ENCODE measurements at places on chromosomes 16 and 17.

DNA sequence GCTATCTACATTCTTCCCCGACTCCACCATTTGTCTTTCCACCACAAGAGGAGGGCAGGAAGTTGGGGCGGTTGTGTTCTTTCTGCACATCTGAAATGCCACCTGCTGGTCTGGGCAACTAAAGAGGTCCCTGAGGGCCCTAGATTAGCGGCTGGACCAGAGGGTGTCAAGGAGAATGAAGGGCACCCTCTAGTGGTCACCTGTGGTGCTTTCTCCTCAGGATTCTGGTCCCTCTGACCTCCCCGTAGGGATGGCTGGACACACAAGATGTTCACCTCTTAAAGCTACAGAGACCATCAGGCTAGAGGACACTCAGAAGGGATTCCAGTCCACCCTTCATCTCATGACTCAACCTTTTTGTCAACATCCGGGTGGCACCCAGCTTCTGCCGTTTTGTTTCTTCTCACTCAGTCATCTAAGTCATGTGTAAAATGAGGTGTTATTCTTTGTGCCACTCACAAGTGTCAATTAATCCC, 2.9 kb upstream of the SCIMP start:
- DNase-seq, result no peak

- DNase-seq, result no peak
Observed at GRCh38 chr17:31653691-31654090, 205.4 kb downstream of the COPRS start.

DNA sequence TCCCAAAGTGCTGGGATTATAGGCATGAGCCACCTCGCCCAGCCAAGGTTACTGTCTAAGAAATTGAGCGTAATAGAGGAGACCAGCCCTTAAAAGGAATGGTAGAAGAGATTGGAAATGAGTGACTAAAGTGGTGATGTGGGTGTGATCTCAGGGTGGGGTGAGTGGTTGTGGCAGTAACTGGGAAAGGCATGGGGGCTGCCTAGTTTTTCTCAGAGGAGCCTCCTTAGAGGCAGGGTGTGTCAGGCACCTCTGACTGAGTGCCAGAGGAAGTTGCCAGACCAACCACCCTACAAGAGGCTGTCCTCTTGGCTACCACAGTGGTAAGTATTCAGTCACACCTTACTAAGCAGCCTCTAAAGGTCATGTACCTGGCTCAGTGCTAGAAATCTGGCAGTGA, 8.9 kb downstream of the DUS2 start:
- DNase-seq, result no peak

DNA sequence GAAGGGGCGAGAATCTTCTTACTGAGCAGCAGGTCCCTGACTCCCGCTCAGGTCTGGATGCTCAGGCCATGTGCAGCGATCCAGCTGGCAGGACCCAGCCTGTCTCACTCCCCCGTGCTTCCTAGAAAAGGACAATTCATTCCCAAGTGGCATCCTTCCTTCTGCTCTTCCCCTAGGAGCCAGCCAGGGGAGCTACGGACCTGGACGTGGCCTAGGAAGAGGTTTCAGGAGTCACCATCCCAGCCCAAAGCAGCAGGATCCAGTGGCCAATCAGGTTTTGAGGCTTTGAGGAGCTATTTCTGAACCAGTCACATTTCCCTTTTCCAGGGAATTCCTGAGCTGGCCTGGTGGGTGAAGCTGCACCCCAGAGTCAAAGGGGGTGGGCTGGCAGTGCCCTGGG, 7.8 kb upstream of the CD79B start:
- DNase-seq, result no peak

DNA sequence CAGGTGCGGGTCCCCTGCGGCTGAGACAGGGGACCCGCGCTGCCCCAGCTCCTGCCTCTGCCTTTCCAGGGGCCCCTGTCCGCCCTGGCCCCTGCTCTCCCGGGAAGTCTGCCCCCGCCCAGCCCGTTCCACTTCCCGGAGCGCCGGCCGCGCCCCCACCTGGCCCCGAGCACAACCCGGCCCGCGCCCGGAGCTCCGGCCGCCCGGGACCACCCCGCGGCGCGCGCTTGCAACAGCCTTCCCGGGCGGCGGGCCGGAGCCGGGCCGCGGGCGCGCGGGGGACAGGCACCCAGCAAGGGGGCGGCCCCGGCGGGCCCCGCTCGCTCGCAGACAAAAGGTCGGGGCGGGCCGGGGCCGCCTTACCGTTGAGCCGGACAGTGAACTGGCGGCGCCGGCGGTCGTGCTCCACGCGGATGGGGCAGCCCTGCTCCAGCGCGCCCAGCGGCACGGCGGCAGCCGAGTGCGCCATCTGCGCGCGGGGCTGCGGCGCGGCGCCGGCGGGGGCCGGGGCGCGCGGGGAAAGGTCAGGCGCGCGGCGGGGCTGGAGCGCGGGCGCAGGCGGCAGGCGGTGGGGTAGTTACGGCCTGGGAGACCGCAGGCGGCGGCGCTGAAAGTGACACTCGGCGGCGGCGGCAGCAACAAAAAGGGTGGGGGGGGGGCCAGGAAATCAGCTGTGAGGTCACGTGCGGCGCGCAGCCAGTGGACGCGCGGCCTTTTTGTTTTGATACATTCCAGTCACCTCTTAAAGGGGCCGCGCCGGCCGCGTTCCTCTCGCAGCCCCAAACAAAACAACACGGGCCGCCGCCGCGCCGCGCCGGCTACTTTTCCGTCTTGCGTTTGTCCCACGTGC, at the start of gene NATD1:
TSS of gene NATD1 (minus strand) at position 615 of the 850 bp plus-strand sequence. CDS start at position 469, 146 bp downstream.
- peak; percentile 71 for DNase-seq

DNA sequence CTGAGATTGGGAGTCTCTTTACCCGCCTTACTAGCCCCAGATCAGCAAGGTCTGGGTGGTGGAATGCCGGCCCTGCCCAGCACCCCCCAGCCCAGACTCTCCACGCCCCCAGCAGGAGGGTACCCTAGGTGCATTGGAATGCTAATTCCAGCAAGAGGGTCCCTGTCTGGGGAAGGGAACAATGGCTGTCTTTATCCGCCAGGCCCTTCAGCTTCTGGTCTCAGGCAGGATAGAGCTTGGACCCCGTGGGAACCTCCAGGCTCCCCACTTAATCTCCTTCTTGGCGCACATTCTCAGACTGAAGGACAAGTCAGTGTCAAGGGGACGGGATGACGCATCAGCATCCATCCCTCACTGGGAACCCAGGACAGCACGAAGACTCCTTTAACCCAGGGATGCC, 85.1 kb downstream of the LITAF start:
- no peak for DNase-seq

DNA sequence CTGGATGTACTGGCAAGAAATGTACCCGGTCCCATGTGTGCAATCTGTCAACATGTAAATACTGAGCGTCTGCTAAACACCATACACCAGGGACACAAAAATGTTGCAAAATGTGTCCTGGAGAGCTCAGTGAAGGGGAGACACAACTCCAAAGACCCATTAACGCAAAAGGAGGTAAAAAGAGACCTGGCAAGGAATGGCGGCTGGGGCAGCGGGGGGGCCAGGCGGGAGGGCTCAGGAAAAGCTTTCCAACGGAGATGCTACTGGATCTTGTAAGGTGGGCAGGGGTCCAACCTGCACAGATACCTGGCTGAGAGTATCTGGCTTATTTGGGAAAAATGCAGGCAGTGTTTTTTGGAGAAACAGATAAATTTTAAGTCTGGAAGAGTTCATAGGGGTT, 40.7 kb downstream of the ADCY9 start:
- DNase-seq, result no peak

- DNase-seq, result no peak
Observed at GRCh38 chr16:50740736-50741135, 1.1 kb upstream of the CYLD start.

Data from activated T-helper 1 cell treated with Interleukin-2 at 50 U/mL for 16 hours (primary cell).